HuH-7.5 (cell line): ENCODE measurements at places on chromosomes 12 and 14.

DNA sequence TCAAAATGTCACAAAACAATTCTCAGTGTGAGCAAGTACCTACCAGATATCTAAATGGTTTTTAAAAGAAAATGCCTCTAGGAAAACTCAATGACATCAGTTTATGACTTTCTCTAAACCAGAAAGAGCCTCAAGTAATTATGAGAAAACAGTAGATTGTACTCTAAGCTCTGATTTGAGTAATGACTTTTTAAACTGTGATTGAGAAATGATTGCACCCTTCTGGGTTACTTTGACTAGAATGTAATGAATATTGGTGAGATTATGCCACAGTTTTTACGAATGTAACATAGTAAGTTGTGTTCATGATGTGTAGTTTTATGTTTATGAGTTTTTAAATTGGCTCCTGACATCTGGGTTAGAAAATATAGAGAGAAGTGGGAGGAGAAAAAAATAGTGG is 68.8 kb downstream of the ALX1 start:
- DNase-seq: no peak

DNA sequence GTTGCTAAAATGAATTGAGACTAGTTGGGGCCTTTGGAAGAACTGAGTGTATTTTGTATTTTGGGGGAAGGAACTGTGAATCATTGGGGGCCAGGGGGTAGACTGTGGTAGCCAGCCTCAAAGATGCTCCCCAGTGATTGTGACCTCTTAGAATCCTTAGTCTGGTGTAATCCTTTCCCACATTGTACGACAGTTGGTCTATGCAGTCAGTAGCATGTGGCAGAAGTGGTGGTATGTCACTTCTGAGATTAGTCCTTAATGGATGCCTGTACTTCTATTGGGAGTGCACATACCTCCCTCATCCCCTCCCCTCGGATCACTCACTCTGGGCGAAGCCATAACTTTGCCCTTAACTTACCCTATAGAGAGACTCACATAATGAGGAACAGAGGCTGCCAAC is 48.0 kb downstream of the USP15 start:
- DNase-seq: no peak

- no peak for DNase-seq
Measured at GRCh38 chr12:67288561-67288960, 19.4 kb downstream of the CAND1 start.

GRCh38 chr14:52332269-52332668 is 18.2 kb downstream of the PTGER2 start:
- no peak for DNase-seq

DNA sequence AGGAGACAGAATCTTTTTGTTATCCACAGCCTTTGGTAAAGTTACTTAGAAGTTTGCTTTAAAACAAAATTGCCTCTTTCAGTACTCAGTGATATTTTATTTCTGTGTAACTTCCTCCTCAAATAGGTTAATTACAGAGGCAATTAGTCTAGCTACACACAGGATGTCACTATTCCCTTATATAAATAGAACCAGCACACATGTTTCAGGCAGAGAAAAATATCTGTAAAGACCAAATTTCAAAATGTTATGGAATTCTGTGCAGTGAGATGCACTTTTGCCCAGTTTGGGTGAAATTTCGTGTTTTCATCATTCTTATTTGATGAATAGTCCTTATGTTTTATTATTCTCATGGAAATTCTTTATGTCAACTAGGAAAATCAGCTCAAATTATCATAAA is 410.6 kb upstream of the SOX5 start:
- DNase-seq: no peak

- no peak for DNase-seq
Measured at GRCh38 chr12:101256266-101256665, 23.6 kb upstream of the UTP20 start.

GRCh38 chr12:44286821-44287505 is 451.1 kb downstream of the TMEM117 start:
- no peak for DNase-seq

DNA sequence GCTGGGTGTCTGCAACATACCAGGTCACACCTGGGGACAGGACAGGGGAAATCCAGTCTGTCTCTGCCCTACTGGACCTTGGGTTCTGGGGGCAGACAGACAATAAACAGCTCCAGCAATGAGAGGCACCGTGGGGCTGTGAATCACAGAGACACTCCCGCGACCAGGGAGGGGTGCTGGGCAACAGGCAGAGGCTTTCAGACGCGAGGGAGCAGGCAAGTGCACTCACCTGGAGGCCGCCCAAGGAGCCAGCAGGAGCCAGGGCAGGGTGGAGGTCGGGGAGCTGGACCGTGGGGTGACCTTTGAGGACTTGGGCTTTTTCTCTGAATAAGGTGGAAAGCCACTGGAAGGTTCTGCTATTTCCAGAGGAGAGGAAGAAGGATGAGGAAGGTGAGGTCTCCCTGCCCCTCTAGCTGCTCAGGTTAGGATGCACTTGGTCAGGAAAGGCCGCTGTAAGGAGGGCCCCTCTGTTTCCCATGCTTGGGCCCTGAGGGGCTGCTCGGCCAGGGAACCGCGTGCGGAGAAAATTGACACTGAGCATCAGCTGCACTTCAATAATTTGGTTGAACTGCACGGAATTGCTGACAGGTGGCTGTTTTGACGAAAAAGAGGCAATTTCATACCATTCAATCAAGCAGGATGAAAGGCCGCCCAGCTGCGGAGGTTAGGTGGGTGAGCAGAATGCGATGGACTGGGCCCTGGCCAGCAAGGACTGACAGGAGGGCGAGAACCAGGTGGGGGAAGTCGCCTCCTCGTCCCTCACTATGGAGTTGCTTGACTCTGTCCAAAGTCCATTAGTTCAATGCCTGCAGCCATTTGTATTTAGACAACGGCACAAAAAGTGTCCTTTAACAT is 42.2 kb downstream of the JAG2 start:
- DNase-seq: peak; percentile 3

DNA sequence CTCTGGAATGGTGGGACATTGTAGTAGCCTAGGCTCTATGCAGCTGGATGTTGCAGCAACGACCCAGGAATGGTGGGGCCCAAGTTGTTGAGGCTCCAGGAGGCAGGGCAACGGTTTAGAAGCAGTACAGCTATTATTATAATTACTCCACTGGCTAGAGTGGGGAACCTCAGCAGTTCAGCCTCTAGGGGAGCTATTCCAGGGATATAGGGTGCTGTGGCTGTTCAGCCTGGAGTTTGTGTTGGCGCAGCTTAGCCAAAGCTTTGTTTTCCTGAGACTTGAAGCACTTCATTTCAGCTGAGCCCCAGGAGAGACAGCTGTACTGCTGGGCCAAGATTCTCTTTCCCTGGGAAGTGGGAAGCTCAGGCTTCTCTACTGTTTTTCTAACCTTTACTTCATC is 1023.0 kb upstream of the ATXN7L3B start:
- no peak for DNase-seq

DNA sequence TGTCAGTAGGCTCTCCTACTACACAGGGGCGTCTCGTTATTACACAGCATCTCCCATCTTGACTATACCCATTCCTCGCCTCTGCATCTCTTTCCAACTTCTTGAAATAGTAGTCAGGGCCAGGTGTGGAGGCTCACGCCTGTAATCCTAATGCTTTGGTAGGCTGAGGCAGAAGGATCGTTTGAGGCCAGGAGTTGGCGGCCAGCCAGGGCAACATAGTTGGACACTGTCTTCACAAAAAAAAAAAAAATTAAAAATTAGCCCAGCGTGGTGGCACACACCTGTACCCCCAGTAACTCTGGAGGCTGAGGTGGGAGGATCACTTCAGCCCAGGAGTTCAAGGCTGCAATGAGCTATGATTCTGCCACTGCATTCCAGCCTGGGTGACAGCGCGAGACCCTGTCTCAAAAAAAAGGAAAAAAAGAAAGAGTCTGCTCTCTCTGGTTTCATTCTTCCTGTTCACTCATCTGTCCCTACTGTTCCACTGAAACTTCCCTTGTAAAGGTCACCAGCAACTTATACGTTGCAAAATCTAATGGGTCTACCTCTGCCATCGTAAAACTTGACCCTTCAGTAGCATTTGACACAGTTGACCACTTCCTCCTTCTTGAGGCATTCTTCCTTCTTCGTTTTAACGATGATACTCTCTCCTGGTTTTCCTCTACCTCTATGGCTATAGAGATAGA is 41.0 kb upstream of the PTGR2 start:
- no peak for DNase-seq

DNA sequence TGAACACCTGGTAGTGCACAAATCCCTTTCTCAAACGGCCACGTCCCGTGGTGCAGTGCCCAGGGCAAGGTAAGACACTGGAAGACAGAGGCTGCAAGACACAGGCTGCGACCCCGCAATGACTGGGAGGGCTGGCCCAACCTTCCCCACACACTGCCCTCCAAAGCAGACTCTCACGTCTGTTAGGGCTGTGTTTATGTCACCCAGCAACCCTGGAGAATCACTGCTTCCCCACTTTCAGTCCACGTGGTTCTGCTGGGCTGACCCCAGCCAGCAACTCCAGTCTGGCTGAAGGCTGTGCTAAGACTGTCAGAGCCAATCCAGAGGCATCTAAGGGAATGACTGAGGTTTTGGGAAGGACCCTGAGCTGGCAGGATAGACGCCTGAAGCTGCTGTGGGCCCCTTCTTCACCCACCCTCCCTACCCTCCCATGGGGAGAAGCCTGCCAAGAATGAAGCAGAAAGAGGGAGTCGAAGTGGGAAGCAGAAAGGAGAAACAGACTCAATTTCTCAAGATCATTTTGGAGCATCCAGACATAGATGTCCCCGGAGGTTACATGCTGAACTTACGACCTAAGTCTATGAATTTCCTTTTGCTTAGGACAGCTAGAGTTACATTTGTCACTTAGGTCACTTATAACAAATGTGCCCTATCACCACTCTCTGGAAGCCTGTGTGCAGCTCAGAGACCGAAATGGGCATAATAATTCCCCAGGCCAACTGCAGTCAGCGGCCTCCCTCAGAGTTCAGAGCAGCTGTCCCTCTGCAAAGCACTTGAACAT is 11.7 kb downstream of the KDM2B start:
- no peak for DNase-seq

GRCh38 chr14:74203639-74204038 is 35.6 kb upstream of the VSX2 start:
- DNase-seq: no peak

DNA sequence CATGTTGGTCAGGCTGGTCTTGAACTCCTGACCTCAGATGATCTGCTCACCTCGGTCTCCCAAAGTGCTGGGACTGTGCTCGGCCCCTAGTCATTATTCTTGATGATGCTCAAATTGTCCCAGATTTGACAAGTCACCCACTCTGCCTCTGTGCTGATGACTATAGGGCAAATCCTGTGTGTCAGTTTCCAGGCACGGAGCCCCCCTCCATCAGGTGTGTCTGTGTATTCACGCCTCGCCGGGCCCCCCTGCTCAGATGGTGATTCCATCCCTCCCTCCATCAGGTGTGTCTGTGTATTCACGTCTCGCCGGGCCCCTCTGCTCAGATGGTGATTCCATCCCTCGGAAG is 4.3 kb upstream of the GPR132 start:
- DNase-seq: no peak

GRCh38 chr12:26268841-26269561 is 73.6 kb downstream of the SSPN start:
- no peak for DNase-seq

- DNase-seq: no peak
Measured at GRCh38 chr12:54759751-54760150, 94.6 kb upstream of the MUCL1 start.

DNA sequence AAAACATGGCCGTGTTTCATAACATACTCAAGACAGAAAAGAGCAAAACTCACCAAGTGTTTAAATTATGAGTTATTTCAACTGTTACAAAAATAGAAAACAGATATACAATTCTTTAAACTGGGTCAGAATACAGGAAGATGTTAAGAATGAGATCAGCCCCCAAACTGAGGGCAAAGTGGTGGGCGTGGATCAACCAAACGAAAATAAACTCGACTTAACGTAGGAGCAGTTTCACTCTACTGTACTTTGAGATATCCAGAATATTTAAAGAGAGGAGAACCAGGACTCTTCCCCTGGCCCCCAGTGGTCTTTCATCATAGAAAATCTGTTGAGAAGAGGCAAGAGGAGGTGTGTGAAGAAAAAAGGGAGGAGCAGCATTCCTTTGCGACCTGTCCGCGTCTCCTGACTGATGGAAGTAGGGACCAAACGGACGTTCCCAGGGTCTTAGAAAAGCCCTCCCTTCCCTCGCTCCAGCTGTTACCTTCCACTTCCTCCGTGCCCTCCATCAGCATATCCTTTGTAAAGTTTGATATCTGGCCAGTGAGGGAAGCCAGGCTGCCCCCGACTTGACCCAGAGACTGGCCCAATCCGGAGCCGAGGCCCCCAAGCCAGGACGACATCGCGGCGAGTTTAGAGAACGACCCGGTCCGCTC is 668 bp downstream of the TRIP11 start:
- DNase-seq: peak; percentile 38

GRCh38 chr12:10829994-10830393 is 3.8 kb upstream of the TAS2R10 start:
- no peak for DNase-seq

- no peak for DNase-seq
Measured at GRCh38 chr12:123962513-123962912, 10.1 kb downstream of the CCDC92 start.

GRCh38 chr12:128510511-128510910 is 243.5 kb downstream of the TMEM132C start:
- no peak for DNase-seq

DNA sequence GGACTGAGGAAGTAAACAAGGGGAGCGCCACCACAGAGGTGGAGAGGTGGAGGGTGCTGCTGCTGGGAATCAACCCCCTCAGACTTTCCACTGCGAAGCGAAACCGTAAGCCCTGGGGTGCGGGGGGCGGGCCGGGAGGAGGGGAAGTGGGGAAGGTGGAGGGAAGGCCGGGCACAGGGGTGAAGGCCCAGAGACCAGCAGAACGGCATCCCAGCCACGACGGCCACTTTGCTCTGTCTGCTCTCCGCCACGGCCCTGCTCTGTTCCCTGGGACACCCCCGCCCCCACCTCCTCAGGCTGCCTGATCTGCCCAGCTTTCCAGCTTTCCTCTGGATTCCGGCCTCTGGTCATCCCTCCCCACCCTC is at the start of gene LAG3:
TSS of gene LAG3 (plus strand) at position 190 of the 365 bp plus-strand sequence. CDS start 333 bp downstream, outside the sequence.
- DNase-seq: peak; percentile 66

GRCh38 chr12:67623259-67623658 is 25.3 kb upstream of the DYRK2 start:
- DNase-seq: no peak

GRCh38 chr12:99367181-99367580 is 280.4 kb upstream of the GARIN6 start:
- no peak for DNase-seq

GRCh38 chr14:21090940-21091663 is 7.4 kb downstream of the ZNF219 start:
- peak; percentile 5 for DNase-seq
